ENCODE measurements at places on chromosomes 13 and 19.

DNA sequence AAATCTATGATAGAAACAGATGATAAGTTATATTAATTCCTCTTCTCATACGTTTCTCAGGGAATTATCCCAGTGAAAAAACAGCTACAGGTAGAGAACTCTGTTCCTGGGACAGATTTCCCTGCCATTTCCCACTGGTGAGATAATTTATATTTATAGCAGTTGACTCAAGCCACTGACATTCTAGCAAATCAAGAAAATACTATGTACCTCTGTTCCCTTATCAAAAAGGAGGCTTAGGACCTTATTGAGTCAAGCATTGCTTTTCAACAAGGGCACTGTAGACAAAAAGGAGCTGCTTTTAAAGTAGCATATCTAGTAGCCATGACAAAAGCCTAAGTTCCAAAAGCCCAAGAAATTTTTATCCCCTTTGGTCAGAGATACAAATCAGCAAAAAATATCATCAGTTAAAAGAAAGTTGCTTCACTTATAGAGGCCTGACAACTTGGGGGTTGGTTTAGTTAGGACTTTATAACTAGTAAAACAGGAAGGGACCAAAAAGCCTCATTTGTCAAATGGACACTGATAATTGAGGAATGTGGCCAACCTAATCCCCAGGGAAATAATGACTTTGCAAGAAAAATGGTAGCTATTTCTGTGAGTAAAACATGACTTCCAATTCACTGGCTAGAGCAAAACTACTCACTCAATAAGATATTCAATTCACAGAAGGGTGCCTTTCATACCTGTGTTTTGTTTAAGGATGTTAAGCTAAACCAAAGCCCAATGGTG is 652.5 kb downstream of the SLITRK1 start:
- no peak for DNase-seq

DNA sequence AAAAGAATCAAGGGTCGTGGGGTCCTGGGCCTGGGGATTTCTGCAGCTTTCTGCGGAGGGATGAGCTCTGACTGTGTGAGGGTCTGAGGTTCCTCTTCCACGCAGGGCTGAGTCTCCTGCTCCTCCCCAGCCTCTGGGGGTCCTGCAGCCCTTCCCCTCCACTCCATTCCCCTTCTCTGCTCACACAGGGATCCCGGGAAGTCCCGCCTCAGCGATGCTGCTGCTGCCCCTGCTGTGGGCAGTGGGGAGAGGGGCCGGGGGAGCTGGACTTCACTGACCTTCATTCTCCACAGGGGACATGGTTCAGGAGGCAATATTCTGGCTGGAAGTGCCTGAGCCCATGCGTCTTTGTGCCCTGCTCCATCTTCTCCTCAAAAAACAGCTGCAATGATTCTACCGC is 26.2 kb upstream of the CD33 start:
- no peak for DNase-seq

DNA sequence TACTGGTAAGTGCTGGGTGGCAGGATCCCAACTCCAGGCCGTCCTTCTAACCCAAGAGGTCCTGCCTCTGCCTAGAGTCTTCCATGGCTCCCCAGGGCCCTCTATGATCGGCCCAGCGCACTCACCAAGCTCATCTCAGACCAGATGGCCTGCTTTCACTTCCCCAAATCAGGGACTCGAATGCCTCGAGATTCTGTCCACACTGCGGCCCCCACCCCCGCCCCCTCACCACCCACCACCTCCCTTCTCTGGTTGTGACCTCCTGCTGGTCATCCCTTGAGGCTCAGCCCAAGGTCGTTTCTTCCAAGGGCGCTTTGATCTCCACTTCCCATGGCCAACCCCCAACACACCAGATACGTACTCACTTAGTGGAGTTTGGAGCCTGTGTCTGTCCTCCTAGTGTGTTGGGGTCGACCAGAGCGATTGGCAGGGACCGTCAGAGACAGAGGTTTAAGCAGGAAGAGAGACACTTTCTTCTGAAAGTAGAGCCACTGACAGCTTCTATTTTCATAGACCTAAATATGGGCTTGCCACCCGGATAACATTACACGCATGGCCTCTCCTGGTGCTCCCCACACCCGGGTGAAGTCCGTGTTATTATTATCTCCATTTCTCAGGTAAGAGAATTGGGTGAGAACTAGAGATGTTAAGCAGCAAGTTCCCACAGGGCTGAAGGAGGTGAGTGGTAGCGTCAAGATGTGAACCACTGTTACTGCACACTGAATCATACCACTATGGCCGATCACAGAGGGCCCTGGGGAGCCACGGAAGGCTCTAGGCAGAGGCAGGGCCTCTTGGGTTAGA is at the start of gene FCER2:
Gene FCER2, minus strand, starts transcription at position 478 of the 804 bp plus-strand sequence. CDS start 2,371 bp downstream, outside the sequence.
- DNase-seq, result no peak

- DNase-seq, result peak; percentile 82
Observed at GRCh38 chr19:45076029-45076850, at the start of gene ZNF296. Gene ZNF296 (minus strand): TSS chr19:45076478. CDS start chr19:45076373, 105 bp downstream.
